Retinal pigment epithelial cell (primary cell): ENCODE measurements at places on chromosomes 5 and 9.

DNA sequence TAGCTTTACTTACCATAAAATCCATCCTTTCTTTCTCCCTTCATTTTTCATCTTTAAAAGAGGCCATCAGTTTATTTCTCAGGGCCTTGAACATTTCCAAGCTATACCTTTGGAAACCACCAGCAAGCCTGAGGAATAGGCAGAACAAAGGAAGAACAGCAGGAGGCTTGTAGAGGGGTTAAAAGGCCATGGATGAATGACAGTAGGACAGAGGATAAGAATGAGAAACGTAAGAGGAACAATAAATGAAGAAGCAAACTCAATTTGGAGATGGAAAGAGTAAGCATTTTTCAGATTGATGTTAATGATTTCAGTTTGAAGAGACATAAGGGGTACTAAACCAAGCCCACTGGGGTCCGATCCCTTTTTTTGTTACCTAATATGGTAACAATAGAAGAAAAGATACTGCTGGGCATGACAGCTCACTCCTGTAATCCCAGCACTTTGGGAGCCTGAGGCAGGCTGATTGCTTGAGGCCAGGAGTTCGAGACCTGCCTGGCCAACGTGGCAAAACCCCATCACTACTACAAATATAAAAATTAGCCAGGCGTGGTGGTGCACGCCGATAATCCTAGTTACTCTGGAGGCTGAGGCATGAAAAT, 106.6 kb upstream of the NMUR2 start:
- DNase-seq: no peak

DNA sequence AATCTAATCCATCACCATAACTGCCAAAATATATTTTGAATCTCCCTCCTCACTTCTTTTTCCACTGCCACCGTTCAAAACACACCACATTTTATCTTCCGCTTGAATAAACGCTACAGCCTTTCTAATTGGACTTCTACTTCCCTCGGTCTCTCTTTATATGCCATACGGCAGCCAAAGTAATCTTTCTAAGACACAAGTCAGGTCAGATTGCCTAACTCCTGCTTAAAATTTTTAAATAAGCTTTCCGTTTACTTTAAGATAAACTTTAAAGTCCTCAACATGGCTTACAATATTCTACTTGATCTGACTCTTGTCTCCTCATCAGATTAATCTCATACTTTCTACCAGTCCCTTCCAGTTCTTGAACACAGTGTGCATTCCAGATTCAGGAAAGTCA, 9.7 kb downstream of the AFF4 start:
- DNase-seq: no peak

DNA sequence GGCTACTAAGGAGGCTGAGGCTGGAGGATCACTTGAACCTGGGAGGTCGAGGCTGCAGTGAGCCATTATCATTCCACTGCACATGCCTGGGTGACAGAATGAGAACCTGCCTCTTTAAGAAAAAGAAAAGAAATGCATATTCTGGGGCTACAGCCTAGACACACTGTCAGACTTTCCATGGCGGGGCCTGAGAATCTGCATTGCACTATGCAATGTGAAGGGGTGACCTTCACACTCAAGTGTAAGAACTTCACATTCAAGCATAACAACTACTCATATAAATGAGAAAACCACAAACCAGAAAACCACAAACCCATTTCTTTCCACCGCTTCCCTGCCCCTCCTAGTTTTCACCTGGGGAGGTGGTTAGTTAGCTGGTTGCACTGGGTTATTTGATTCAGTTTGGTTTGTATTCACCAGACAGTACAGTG, 18.0 kb upstream of the FBP2 start:
- no peak for DNase-seq

DNA sequence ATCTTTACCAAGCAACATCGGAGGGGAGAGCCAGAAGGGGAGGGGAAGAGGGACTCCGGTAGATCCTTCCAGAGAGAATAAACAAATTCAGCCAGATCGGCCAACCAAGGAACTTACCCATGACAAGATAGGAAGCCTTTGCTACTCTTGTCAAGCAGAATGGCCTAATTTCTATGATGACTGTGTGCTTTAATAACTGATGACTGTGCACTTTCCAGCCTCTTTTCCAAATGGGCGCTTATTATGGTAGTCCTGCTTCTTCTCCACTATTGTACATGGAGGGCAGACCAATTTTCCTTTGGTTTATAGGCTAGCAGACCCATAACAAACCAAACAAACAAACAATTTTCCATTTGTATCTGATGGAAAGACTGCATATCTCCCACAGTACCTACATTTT, 163.8 kb upstream of the RFX3 start:
- DNase-seq: no peak

DNA sequence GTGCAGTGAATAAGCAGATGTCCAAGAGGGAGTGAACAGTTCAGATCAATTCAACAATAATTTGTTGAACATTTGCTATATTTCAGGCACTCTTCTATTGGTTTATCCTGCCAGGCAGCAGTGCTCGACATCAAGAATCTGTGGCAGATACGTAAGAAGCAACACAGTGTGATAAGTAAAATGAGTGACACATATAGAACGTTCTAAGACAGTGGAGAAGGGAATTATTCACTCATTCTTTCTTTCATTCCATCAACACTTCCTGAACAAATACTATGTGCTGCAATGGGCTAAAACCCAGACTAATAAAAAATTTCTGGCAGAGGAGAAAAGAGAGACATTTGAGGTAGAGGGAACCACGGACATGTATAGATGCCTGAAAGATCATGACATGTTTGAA, 89.9 kb upstream of the GLIS3 start:
- DNase-seq: no peak

GRCh38 chr5:36641431-36641830, 35.0 kb downstream of the SLC1A3 start:
- DNase-seq: no peak

- no peak for DNase-seq
These were observed 58.1 kb downstream of the NNT start for GRCh38 chr5:43661102-43661501.
